Stimulated activated CD4-positive, alpha-beta T cell treated with anti-CD3 and anti-CD28 coated beads, Interleukin-4, amount 100 ng/mL, for 24 hours (primary cell): ENCODE measurements at places on chromosomes 11 and 22.

DNA sequence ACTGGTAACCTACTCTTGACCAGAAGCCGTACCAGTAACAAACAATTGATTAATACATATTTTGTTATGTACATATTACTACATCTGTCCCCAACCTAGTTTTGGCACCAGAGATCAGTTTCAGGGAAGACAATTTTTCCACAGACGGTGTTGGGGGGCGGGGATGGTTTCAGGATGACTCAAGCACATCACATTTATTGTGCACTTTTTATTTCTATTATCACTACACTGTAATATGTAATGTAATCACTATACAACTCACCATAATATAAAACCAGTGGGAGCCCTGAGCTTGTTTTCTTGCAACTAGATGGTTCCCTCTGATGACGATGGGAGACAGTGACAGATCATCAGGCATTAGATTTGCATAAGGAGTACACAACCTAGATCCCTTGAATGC lies 15.5 kb downstream of the DGCR8 start:
- peak; percentile 44 for DNase-seq

DNA sequence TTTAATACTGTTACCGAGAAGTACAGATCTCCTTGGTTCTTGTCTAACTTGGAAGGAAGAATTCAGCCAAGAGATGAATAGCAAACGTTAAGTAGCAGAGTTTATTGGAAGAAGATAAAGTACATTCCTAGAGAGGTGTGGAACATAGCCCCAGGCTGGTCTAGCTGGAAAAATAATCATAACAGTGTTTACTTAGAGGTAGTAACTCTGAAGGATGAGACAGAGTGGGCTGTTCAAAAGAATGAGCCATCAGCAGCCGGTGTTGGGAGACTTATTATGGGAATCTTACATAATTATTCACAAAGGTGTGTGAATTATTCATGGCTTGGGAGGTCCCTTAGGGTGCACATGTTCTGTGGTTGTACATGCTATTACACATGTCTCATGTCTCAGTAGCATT lies 276.5 kb downstream of the LUZP2 start:
- no peak for DNase-seq

GRCh38 chr22:27378311-27378800 lies 423.2 kb downstream of the MN1 start:
- no peak for DNase-seq

DNA sequence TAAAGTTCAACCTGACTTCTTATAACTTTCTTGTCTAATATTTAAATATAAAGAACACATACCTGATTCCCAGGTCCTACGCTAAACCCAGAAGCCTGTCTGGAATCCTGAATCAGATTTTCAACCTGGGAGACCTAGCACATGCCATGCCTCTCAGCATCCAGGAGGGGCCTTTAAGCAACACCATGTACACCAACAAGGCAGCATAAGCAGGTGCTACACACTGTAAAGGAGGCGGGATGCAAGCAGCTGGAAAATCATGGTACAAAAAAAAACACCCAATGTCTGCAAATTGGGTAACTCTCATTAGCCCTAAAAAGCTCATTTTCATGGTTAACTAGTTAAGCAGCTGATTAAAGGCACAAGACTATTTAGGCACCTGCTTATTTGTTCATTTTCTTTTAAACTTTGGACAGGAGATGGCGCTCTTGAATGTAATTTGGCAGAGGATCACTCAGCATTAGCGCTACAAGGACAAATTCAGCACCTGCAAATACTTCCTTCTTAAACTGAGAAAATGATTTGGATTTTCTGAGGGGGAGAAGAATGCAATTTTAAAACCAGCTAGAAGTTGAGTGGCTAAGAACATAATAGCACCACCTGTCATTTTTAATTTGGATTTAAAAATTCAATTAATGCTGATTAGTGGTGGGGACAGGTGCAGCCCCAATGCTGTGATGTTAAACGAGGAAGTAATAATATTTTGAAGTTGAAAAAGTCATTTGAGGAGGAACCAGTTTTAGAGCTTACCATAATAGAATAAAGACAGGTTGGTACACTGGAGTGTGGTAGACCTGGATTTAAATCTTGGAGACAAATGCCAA lies 104.0 kb downstream of the FAR1 start:
- peak; percentile 26 for DNase-seq

GRCh38 chr22:46738647-46739093 lies 618 bp upstream of the CERK start:
- no peak for DNase-seq

- DNase-seq: no peak
Observed at GRCh38 chr11:94934362-94934761, 39.0 kb downstream of the CWC15 start.

GRCh38 chr11:6545917-6546605 lies 49.0 kb downstream of the DNHD1 start:
- no peak for DNase-seq

GRCh38 chr22:17281440-17281841 lies 62.2 kb upstream of the ADA2 start:
- no peak for DNase-seq

DNA sequence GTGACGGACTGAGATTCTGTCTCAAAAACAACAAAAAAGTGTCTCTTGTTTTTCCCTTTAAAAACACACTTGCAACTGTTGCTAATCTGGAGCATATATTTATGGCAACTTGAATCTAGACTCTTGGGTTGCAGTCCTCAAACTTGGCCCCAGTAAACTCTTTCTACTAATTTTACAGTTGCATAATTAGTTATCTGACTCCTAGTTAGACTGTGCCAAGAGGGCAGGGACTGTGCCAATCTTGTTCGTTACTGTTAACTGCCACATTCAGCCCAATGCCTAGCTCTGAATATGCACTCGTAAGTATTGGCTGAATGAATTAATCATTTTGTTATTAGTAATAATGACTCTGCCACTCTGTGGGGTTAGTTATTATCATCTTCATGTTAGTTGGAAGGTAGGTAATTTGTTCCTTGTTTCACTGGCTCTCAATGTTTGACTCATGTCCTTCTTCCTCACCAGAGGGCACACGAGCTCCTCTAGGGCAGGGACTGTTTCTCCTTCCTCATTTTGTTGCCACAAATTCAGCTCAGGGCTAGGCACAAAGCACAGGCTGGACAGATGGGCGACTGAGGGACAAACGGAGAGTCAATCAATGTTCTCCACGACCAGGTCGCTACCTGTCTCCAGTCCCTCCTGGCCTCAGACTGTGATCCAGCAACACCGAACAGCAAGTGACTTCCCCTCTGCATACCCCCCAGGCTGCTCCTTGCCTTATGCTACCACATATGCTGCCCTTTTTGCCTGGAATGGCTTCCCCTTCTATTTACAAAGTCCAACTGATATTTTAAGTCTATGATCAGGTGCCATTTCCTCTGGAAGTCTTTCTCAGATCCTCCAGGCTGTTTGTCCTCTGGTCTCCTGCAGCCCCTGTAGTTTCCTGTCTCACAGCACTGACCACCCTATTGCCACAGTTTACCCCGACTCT lies 9.0 kb downstream of the CLPB start:
- no peak for DNase-seq

DNA sequence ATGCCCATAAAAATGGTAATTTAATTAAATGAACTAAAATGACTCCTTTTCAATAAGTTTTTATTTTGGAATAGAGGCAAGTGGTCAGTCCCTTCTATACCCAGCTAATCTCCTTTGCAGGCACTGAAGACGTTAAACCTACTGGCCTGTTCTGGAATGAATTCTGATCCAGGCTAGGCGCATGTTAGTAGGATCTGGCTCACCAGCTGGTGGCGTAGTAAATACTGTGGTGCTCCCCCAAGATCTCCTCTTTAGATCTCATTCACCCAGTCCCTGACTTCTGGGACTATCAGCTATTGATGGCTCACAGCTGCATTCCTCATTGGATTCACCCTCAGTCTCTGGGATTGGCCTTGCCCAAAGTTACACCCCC lies 173.7 kb upstream of the DDI1 start:
- DNase-seq: no peak

DNA sequence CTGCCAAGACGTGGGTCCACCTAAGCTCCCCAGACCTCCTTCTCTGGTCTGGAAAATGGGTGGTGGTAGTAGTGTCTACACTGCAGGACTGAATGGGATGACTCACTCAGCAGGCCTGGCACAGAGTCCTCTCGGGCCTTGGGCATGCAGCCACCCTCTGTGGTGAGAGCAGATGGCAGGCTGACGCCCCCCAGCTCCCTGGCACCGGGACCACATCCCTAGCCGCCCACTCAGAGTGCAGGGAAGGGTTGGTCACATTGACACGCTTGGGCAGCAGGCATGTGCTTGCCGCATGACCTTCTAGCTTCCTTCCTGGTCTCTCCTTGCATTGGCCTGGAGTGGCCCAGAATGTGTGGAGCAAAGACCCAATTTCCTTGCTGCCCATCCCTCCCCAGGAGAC lies 30.7 kb upstream of the PRODH start:
- DNase-seq: no peak

DNA sequence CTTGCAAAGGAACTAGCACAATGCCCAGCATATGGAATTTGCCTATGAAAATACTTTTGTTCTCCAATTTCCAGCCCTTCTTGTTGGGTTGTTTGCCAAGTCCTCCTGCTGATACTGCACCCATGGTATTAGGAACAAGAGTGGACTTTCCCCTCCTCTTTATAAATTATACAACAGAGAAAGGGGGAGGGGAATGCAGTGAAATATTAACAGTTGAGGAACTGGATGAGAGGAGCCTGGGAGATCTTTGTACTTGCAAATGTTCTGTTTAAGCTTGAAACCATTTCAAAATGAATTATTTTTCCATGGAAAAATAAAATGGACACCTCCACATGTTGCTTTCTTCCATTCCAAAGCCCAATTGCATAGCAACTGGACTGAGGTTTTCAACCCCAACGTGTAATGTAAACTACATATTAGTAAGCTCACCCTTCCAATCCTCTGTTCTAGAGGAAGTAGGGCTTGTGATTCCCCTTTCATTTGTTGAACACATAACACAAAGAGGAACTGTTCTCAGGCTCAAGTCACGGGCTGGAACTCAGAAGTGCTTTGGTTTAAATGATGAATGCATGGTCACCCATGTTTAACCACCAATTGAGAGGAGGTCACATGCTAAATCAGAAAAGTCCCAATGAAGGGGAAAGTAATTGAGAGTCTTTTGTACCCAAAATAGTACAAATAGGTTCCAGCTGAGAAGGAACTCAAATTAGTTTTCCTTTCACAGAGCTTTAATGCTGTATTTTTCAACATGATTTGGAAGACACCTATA lies 66.2 kb upstream of the ZC3H12C start:
- DNase-seq: no peak

DNA sequence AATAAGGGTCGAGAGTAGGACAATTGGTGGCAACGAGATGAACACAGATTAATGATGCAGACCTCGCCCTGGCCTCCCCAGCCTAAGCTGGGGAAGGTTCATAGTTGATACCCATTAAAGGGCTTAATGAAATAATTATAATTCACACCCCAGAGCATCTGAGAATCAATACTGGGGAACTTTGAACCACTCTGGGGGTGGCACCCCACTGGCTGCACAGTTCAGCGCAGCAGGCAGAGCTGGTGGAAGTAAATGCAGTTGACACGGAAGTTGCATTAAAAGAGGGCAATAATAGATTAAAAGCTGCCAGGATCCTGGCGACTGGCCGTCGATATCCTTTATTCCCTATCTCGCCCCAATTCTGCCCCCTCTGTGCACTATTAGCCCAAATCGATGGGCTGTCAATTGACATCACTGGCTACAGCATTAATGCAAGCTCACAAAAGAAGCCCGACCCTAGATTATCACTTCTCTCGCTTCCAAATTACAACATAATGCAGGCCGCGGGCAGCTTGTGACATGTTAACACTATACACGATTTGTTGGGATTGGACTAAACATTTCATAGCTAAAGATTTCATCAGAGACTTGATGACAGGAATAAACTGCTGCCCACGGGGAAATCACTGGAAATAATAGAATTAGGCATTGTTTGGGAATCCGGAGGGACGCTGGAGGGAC lies 14.5 kb downstream of the HSPA8 start:
- DNase-seq: no peak

DNA sequence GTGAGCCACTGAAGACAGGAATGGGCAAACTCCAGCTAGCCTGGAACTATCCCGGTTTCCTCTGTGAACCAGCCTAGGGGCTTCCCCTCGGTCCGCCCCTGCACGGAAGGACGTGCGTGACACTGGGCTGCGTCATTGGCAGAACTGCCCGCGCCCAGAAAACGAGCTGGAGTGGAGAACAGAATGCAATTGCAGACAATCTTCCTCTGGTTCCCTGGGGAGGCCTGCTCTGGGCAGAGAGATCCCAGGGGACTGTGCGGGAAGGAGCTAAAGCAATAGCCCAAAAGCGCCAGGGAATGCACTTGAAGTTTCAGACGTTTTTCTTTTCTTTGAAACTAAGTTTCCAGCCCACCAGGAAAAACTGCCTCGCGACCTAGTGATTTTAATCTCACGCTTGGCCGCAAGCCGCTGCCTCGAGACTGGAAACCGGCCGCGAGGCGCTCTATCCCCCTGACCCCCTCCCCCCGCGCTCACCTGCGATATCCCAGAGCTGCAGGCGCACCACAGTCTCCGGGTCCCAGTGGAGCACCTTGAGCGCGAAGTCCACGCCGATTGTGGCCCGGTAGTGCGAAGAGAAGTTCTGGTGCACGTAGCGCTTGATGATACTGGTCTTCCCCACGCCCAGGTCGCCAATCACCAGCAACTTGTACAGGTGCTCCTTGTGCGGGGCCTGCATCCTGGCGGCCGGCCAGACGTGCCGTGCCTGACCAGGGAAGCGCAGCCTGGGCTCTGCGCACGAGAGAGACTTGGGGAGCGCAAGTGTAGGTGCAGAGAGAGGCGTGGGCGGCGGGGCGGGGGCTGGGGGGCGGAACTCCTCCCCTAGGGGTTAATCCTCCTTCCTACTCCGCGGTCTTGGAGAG lies at the start of gene RAB38:
TSS of gene RAB38 (minus strand) at position 735 of the 860 bp plus-strand sequence. CDS start at position 676, 59 bp downstream.
- peak; percentile 42 for DNase-seq
